Breast epithelium (tissue), 4 donors: ENCODE measurements at places on chromosomes 4 and X. TPM values are rescaled to one million over a fixed set of nuclear protein-coding genes. Genes with fewer than 3 reads are reported as not detected.

The FRAS1 gene
- 6.6 TPM for total RNA-seq

The XKRX gene
- total RNA-seq, result 0.33 TPM

The CXCL13 gene
- total RNA-seq, result 6.2 TPM

The GPC4 gene
- total RNA-seq, result 7.7 TPM

The TRMT10A gene
- total RNA-seq, result 7.8 TPM

The FGF13 gene
- 13.1 TPM for total RNA-seq

The NEXMIF gene
- total RNA-seq, result 1.8 TPM

The NONO gene
- 247 TPM for total RNA-seq

The PCYT1B gene
- total RNA-seq, result 0.73 TPM

The ASB9 gene
- 2.2 TPM for total RNA-seq

The FHIP1A gene
- 50.2 TPM for total RNA-seq

The DUSP21 gene
- total RNA-seq, result not detected

The FAM47E gene
- 6.1 TPM for total RNA-seq

The CHM gene
- total RNA-seq, result 18.4 TPM

- H3K27me3 ChIP-seq, result no peaks in the 10 kb centered on the region
- H3K36me3 ChIP-seq, result no peaks in the 10 kb centered on the region
- no peak for DNase-seq
- no peak overlapping the region for H3K27ac ChIP-seq
These were observed 186.9 kb downstream of the LRBA start for GRCh38 chr4:150828159-150828558.

DNA sequence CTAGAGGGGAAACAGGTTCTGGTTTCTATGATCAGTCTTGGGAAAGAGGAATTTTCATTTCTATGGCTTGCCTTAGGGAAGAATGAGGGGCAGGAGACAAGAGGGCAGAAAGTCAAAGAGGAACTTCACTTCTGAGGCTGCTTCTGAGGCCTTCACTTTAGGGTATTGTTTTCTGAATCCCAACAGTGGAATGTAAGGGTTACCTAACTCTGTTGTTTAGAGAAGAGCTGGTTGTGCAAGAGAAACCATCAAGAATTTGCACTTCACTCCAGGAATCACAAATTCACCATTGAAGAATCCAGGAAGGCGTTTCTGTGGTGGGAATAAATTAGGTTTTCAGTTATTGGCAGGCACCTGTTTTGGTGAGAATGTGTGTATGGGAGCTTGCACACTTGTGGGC is 126.7 kb upstream of the AMOT start:
- H3K4me3 ChIP-seq, result no peak overlapping the region
- DNase-seq, result no peak
- H3K27me3 ChIP-seq, result peaks cover 34% of the 10 kb centered on the region

GRCh38 chr4:54213001-54213400 is 16.1 kb upstream of the PDGFRA start:
- no peaks in the 10 kb centered on the region for H3K27me3 ChIP-seq
- H3K27ac ChIP-seq, result no peak overlapping the region
- DNase-seq, result no peak
- no peaks in the 10 kb centered on the region for H3K36me3 ChIP-seq

GRCh38 chrX:49129427-49129826 is 5.9 kb upstream of the GPKOW start:
- no peaks in the 10 kb centered on the region for H3K27me3 ChIP-seq
- DNase-seq, result no peak
- H3K4me3 ChIP-seq, result no peak overlapping the region
- H3K27ac ChIP-seq, result no peak overlapping the region
- no peaks in the 10 kb centered on the region for H3K36me3 ChIP-seq
- H3K4me1 ChIP-seq, result no peaks in the 10 kb centered on the region

- no peak for DNase-seq
- no peaks in the 10 kb centered on the region for H3K27me3 ChIP-seq
- H3K4me3 ChIP-seq, result no peak overlapping the region
- H3K36me3 ChIP-seq, result no peaks in the 10 kb centered on the region
- H3K27ac ChIP-seq, result no peak overlapping the region
These were observed 89.1 kb upstream of the MAP3K15 start for GRCh38 chrX:19604375-19604774.

- no peaks in the 10 kb centered on the region for H3K27me3 ChIP-seq
- no peaks in the 10 kb centered on the region for H3K4me1 ChIP-seq
- H3K36me3 ChIP-seq, result no peaks in the 10 kb centered on the region
- DNase-seq, result no peak
- no peak overlapping the region for H3K4me3 ChIP-seq
- no peak overlapping the region for H3K27ac ChIP-seq
These were observed 423.5 kb upstream of the CTSO start for GRCh38 chr4:156377036-156377710.

DNA sequence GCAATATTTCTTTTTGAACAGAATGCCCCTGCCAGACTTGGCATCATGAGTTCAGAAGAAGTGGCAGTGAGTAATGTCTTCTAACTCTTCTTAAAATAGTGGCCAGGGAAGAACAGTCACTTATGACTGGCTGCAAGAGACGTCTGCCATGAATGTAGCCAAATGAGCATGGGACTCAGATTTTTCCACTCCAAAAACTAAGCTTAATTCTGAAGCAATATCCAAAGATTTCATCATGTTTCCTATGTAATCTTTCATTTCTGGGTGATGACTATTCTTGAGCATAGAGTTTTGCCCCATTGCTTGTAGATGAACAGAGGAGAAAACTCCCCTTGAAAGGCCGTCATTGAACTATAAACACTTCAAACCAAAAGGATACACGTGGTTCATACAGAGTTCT is 11.8 kb downstream of the AMBN start:
- H3K36me3 ChIP-seq, result no peaks in the 10 kb centered on the region
- H3K4me3 ChIP-seq, result no peak overlapping the region
- no peak overlapping the region for H3K27ac ChIP-seq
- DNase-seq, result no peak

DNA sequence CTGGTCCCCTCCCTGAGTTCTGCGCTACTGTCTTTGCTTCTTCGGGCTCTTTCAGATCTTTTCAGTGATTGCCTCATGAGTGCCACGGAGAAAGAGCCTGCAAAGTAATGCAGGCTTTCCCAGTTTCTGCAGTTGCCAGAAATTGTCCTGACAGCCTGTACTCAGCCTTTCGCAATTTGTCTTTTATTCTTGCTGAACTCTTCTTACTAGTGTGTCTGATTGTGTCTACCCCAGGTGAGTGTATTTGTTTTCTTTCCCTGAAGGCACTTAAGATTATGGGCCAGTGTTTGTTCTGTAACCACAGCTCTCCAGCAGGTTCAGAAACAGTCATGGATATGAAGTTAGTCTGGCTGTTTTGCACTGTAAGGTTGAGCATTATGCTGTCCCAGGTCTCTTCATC is 47.1 kb downstream of the FAM193A start:
- H3K27ac ChIP-seq, result peak overlapping the region; percentile 35
- no peak for DNase-seq
- H3K36me3 ChIP-seq, result no peaks in the 10 kb centered on the region
- peaks cover 5% of the 10 kb centered on the region for H3K4me1 ChIP-seq
- H3K27me3 ChIP-seq, result no peaks in the 10 kb centered on the region

DNA sequence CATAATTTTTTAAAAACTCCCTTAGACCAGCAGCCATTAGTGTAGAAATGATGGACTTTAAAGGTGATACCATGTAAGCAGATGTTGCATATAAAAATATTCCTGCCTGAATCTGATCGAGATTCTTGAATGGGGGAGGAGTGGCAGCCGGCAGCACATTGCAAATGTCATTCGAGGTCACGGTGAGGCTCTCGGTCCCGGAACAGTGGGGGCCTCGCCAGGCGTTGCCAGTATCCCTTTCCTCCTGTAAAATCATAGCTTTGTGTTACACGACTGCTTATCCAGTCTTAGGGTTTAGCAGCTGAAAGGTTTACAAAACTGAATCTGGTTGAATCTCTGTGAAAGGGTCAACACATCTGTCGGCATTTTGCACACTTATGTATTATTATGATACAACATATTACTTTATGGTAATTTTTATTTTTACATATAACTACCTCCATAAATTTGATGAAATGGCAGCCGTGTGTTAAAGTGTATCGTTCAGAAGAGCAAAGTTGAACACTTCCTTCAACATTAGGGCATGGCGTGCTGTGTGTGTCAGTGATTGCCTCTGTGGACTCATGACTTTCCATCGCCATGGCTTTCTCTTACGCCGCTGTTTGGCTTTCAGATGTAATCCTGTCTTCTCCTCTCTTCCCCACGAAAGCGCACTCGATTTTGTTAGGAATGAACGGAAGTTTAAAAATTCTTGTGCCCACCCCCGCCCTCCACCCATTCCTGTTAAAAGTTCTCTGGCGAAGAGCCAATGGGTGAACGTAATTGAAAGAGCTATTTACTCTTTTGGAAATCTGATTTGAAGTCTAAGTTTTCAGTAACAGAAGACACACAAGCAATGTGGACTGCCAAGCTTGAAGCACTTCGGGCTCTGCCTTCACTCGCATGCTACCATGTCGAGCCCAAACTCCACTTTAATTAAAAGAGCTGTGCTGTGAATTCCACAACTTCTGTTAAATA is 114.8 kb downstream of the STOX2 start:
- H3K27ac ChIP-seq, result no peak overlapping the region
- H3K36me3 ChIP-seq, result no peaks in the 10 kb centered on the region
- H3K4me1 ChIP-seq, result no peaks in the 10 kb centered on the region
- H3K4me3 ChIP-seq, result no peak overlapping the region
- DNase-seq, result no peak
- no peaks in the 10 kb centered on the region for H3K27me3 ChIP-seq

- no peaks in the 10 kb centered on the region for H3K4me1 ChIP-seq
- DNase-seq, result no peak
- H3K36me3 ChIP-seq, result no peaks in the 10 kb centered on the region
- no peak overlapping the region for H3K27ac ChIP-seq
- H3K27me3 ChIP-seq, result no peaks in the 10 kb centered on the region
These were observed 621.8 kb downstream of the TMA16 start for GRCh38 chr4:164116286-164116685.

GRCh38 chr4:86627462-86628135 is 33.5 kb downstream of the PTPN13 start:
- no peak for DNase-seq
- no peak overlapping the region for H3K4me3 ChIP-seq
- H3K27ac ChIP-seq, result no peak overlapping the region
- no peaks in the 10 kb centered on the region for H3K4me1 ChIP-seq

- DNase-seq, result no peak
- no peak overlapping the region for H3K4me3 ChIP-seq
- H3K27me3 ChIP-seq, result peaks cover 44% of the 10 kb centered on the region
- H3K27ac ChIP-seq, result no peak overlapping the region
These were observed 119.1 kb downstream of the RTL9 start for GRCh38 chrX:110477593-110478228.

DNA sequence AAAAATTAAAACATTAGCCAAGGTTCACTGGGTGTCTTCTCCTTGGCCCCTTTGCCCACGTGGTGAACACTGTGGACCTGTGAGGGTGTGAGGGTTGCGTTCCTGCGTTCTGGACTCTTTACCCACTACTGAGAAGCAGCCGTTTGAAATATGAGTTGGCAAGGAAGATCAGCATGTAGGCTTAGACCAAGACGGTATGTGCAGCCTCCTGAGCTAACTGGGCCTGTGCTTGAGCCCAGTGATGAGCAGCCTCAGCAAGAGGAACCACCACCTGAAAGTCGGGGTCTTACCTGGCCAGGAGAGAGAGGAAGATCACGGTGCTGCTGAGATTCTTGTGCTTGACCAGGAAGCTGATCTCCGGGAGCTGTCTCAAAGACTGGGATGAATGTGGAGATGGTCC is 19.5 kb downstream of the RGS12 start:
- H3K27me3 ChIP-seq, result no peaks in the 10 kb centered on the region
- H3K4me3 ChIP-seq, result no peak overlapping the region
- no peaks in the 10 kb centered on the region for H3K4me1 ChIP-seq
- no peaks in the 10 kb centered on the region for H3K36me3 ChIP-seq

DNA sequence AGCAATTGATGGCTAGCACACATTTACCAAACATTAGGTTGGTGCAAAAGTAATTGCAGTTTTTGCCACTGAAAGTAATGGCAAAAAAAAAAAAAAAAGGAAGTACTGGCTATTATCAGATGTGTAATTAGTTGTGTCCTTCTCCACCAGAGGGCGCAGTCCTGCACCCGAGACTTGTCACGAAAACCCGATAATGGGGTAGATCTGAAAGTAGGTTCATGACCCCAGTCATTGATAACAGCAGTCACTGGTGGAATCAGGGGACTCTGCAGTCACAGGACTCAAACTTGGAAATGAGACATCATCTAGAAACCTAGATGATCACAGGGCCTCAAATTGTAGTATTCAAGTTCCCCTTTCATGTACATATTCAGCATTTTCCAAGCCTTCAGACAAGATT is 13.1 kb upstream of the ACOT9 start:
- H3K4me1 ChIP-seq, result no peaks in the 10 kb centered on the region
- no peak overlapping the region for H3K4me3 ChIP-seq
- no peaks in the 10 kb centered on the region for H3K27me3 ChIP-seq
- H3K27ac ChIP-seq, result no peak overlapping the region

GRCh38 chr4:72577211-72577610 is 8.2 kb upstream of the ADAMTS3 start:
- no peak for DNase-seq
- no peaks in the 10 kb centered on the region for H3K27me3 ChIP-seq
- H3K36me3 ChIP-seq, result no peaks in the 10 kb centered on the region
- H3K27ac ChIP-seq, result no peak overlapping the region

GRCh38 chrX:9227276-9227675 is 193.3 kb upstream of the FAM9B start:
- no peak overlapping the region for H3K4me3 ChIP-seq
- DNase-seq, result no peak
- no peak overlapping the region for H3K27ac ChIP-seq
- no peaks in the 10 kb centered on the region for H3K27me3 ChIP-seq

DNA sequence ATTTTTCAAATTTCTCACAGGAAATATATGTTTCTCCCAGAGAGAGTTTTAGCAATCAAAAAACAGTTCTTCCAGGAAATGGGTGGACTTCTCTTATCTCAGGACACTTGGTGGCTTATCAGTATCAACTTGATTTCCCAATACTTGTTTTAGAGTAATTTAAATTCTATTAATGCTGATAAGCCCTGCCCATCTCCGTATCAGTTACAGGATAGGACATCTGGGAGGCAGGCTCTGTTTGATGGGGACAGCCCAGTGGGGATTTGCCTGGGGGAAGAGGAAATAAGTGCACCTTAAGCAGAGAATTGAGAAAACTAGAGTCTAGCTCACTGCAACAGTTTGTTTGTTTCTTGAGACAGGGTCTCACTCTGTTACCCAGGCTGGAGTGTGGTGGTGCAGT is 43.2 kb upstream of the PDGFRA start:
- no peaks in the 10 kb centered on the region for H3K36me3 ChIP-seq
- no peak for DNase-seq
- no peak overlapping the region for H3K4me3 ChIP-seq
- H3K27ac ChIP-seq, result no peak overlapping the region

- H3K36me3 ChIP-seq, result no peaks in the 10 kb centered on the region
- H3K27me3 ChIP-seq, result no peaks in the 10 kb centered on the region
- H3K27ac ChIP-seq, result no peak overlapping the region
- no peak for DNase-seq
- no peaks in the 10 kb centered on the region for H3K4me1 ChIP-seq
These were observed 201.0 kb downstream of the MAB21L2 start for GRCh38 chr4:150782921-150783320.

DNA sequence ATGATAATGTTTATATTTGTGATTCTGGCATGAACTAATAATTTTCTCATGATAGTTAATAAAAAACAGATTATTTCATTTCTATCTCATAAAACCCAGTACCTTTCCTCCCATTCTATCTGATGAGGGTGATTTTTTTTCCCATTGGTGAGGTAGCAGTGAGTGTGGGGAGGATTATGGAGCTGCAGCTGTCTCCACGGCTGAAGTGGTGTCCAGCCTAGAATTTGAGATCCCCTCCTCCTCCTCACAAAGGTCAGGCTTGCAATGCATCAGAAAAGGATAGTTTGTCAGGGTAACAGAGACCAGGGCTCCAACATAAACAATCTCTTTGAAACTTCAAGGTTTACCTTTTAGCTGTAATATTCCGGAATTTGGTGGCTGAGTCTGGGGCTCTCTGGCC is 60.9 kb downstream of the C4orf51 start:
- no peaks in the 10 kb centered on the region for H3K27me3 ChIP-seq
- H3K4me1 ChIP-seq, result peaks cover 4% of the 10 kb centered on the region
- DNase-seq, result no peak
- no peak overlapping the region for H3K27ac ChIP-seq
- no peak overlapping the region for H3K4me3 ChIP-seq
- H3K36me3 ChIP-seq, result no peaks in the 10 kb centered on the region
